Karpas-422 (cell line): ENCODE measurements at places on chromosomes 1 and 21. TPM values are rescaled to one million over a fixed set of nuclear protein-coding genes. Genes with fewer than 3 reads are reported as not detected.
A peak's percentile ranks its signal among the peaks of the same experiment; 100 is the strongest.

GRCh38 chr1:46557403-46557802 lies 6.0 kb upstream of the KNCN start:
- H3K27ac ChIP-seq, result no peak overlapping the region
- H3K4me1 ChIP-seq, result no peaks in the 10 kb centered on the region
- no peaks in the 10 kb centered on the region for H3K36me3 ChIP-seq
- no peak for DNase-seq
- no peaks in the 10 kb centered on the region for H3K27me3 ChIP-seq

- H3K4me1 ChIP-seq, result no peaks in the 10 kb centered on the region
- no peak overlapping the region for H3K4me3 ChIP-seq
- no peak overlapping the region for H3K27ac ChIP-seq
- H3K36me3 ChIP-seq, result no peaks in the 10 kb centered on the region
- no peaks in the 10 kb centered on the region for H3K27me3 ChIP-seq
- DNase-seq, result peak; percentile 81
These were observed 4.4 kb upstream of the ADAMTS1 start for GRCh38 chr21:26849428-26850115.

DNA sequence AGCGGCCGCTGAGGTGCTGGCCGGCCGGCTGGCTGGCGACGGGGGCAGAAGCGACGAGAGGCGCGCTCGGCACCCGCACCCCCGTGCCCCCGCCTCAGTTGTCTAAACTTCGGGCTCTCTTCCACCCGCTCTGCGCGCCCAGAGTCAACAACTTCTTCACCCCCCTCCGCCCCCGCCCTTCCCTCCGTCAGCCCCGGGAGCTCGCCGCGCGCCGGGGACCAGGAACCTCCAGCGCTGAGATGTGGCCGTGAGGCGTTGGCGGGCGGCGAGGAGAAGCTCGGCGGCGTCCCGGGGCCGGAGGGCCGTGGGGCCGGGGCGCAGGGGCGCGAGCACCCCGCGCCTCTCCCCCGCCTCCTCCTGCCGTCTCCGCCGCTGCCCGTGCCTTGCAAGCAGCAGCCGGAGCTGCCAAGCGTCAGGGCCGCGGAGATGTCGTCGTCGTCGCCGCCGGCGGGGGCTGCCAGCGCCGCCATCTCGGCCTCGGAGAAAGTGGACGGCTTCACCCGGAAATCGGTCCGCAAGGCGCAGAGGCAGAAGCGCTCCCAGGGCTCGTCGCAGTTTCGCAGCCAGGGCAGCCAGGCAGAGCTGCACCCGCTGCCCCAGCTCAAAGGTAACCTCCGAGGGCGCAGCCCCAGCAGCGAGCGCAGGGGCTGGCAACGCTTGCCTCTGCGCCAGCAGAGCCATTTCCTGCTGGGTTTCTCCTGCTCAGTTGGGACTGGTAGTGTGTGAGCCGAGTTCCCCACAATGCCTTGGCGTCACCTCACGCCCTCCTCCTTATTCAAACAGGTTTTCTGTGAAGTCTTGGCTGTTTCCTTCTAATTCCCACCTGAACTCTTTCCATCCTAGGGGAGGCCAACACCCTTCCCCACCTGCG lies 710 bp downstream of the PPP2R5A start:
- H3K27ac ChIP-seq, result peak overlapping the region; percentile 72
- no peaks in the 10 kb centered on the region for H3K36me3 ChIP-seq
- peaks cover 43% of the 10 kb centered on the region for H3K4me1 ChIP-seq

Gene SPRR2E
- not detected in 2 replicates for total RNA-seq

Gene GJA9
- total RNA-seq, result not detected in 2 replicates

GRCh38 chr1:224751624-224752311 lies 135.7 kb downstream of the CNIH3 start:
- no peaks in the 10 kb centered on the region for H3K4me1 ChIP-seq
- DNase-seq, result no peak
- H3K36me3 ChIP-seq, result no peaks in the 10 kb centered on the region
- H3K27ac ChIP-seq, result no peak overlapping the region

DNA sequence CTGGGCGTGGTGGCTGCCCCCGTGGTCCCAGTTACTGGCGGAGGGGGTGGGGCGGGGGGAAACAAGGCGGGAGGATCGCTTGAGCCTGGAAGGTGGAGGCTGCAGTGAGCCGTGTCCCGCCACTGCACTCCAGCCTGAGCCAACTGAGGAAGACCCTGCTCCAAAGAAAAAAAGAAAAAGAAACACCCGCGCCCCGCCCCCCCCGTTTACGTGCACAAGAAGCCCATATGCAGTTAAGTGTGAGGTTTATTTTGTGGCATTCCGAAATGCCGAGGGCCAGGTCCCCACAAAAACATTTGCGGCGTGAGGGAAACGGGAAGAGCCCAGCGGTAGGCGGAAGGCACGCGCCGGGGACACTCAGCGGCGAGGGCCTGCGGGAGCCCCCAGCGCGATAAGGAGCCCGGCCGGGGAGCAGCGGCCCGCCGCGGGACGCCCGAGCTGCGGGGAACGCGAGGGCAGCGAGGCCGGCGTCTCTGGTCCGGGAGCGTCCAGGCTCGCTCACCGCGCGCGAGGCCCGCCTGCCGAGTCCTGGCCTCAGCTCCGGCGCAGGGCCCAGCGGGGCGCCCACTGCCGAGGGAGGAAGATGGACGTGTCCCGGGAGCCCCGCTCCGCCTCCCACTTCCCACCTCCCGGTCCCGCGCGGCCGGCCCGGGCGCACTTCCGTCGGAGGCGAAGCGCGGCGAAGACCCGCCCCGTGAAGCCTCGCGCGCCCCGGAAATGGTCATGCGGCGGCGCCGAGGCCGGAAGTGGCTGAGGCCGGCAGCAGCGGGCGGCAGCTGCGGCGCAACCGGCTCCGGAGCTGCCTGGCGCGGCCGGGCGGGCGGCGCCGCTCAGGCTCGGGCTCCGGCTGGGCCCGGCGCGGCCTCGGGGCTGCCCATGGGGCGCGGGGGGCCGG lies at the start of gene TRAPPC10:
Gene TRAPPC10 (plus strand): TSS at position 731 of the 895 bp plus-strand sequence. CDS start 185 bp downstream, outside the sequence.
- H3K4me1 ChIP-seq, result peaks cover 31% of the 10 kb centered on the region
- H3K27me3 ChIP-seq, result no peaks in the 10 kb centered on the region
- H3K36me3 ChIP-seq, result no peaks in the 10 kb centered on the region
- H3K27ac ChIP-seq, result peak within 1 kb of the TSS; percentile 26
- peak within 1 kb of the TSS; percentile 92 for H3K4me3 ChIP-seq

GRCh38 chr1:232937741-232938375 lies 12.6 kb upstream of the NTPCR start:
- no peak for DNase-seq
- no peaks in the 10 kb centered on the region for H3K36me3 ChIP-seq
- no peak overlapping the region for H3K27ac ChIP-seq
- H3K4me3 ChIP-seq, result no peak overlapping the region

DNA sequence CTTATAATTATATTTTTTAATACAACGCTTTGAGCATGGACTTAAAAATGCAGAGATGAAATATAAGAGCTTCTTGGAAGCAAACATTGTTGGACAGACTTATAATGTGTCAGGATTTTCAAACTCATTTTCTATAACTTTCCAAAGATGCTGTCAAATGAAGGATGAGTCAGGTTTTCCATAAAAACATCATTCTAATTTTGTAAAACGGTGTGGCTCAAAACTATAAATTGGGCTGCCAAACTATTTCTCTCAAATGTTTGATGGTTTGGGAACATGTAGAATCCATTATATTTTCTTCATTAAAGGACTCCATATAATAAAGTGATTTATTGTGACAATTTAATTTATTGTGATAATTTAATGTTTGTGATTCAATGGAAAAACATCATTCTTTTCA lies 511.2 kb downstream of the USP25 start:
- H3K4me3 ChIP-seq, result no peak overlapping the region
- no peak overlapping the region for H3K27ac ChIP-seq
- no peaks in the 10 kb centered on the region for H3K36me3 ChIP-seq
- no peaks in the 10 kb centered on the region for H3K4me1 ChIP-seq

DNA sequence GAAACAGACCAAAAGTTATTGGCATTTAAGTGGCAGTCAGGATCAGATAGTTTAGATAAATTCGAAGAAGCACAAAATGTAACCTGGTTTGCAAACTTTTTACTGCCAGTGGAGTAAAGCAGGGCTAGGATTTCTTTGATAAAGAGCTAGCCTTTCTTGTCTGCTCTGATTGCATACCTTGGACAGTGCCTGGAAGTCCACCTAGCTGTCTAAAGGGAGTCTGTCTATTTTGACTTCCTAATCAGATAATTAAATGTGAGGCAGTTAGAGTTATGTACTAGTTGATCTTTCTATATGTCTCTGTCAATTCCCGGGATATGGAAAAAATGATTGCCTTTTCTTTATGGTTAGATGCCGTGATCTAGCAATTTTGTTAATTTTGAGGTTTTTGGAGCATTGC lies 4.1 kb downstream of the GPSM2 start:
- peaks cover 17% of the 10 kb centered on the region for H3K4me1 ChIP-seq
- no peak overlapping the region for H3K4me3 ChIP-seq
- H3K27me3 ChIP-seq, result peaks cover 3% of the 10 kb centered on the region; the same call in 1 of the 2 replicates
- no peaks in the 10 kb centered on the region for H3K36me3 ChIP-seq

DNA sequence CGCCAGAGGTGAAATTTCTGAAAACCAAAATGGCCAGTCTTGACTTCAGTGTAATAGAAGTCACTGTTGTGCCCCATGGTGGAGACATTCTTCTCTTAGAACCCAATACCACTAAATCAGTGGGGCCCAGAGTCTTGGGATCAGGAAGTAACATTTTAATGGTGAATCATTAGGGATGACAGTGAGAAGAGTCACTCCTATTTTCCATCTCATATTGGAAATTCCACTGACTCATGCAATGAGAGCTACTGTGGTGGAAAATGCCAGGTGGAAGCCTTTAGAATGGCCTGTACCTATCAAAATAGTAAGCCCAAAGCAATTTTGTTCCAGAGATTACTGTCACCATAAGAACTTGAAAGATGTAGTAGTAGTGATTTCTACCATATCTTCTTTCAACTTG lies 20.6 kb upstream of the PPM1J start:
- H3K4me1 ChIP-seq, result no peaks in the 10 kb centered on the region
- DNase-seq, result no peak
- no peaks in the 10 kb centered on the region for H3K36me3 ChIP-seq
- no peaks in the 10 kb centered on the region for H3K27me3 ChIP-seq
- no peak overlapping the region for H3K27ac ChIP-seq

- H3K27me3 ChIP-seq, result no peaks in the 10 kb centered on the region
- H3K36me3 ChIP-seq, result peaks cover 21% of the 10 kb centered on the region
- peak overlapping the region; percentile 86 for H3K4me3 ChIP-seq
- DNase-seq, result peak; percentile 53
- H3K4me1 ChIP-seq, result peaks cover 24% of the 10 kb centered on the region
These were observed 47.9 kb upstream of the NBL1 start for GRCh38 chr1:19596065-19596713.

- no peaks in the 10 kb centered on the region for H3K27me3 ChIP-seq
- no peaks in the 10 kb centered on the region for H3K4me1 ChIP-seq
- no peak overlapping the region for H3K4me3 ChIP-seq
- H3K27ac ChIP-seq, result no peak overlapping the region
- H3K36me3 ChIP-seq, result no peaks in the 10 kb centered on the region
These were observed 20.6 kb upstream of the LAMC2 start for GRCh38 chr1:183165456-183165855.

GRCh38 chr1:31373056-31373896 lies at the start of gene FABP3:
TSS of gene FABP3 (minus strand) at chr1:31373076. CDS start at chr1:31373014, 62 bp downstream.
- DNase-seq, result no peak
- no peak within 1 kb of the TSS for H3K27ac ChIP-seq
- H3K27me3 ChIP-seq, result no peaks in the 10 kb centered on the region
- no peaks in the 10 kb centered on the region; the same call in 1 of the 2 replicates for H3K4me1 ChIP-seq

Gene MFSD2A
- total RNA-seq, result 11.6 and 20.8 TPM in 2 replicates

GRCh38 chr1:203680765-203681164 lies 54.1 kb downstream of the ATP2B4 start:
- H3K36me3 ChIP-seq, result no peaks in the 10 kb centered on the region
- no peaks in the 10 kb centered on the region for H3K27me3 ChIP-seq
- DNase-seq, result no peak
- no peak overlapping the region for H3K4me3 ChIP-seq

DNA sequence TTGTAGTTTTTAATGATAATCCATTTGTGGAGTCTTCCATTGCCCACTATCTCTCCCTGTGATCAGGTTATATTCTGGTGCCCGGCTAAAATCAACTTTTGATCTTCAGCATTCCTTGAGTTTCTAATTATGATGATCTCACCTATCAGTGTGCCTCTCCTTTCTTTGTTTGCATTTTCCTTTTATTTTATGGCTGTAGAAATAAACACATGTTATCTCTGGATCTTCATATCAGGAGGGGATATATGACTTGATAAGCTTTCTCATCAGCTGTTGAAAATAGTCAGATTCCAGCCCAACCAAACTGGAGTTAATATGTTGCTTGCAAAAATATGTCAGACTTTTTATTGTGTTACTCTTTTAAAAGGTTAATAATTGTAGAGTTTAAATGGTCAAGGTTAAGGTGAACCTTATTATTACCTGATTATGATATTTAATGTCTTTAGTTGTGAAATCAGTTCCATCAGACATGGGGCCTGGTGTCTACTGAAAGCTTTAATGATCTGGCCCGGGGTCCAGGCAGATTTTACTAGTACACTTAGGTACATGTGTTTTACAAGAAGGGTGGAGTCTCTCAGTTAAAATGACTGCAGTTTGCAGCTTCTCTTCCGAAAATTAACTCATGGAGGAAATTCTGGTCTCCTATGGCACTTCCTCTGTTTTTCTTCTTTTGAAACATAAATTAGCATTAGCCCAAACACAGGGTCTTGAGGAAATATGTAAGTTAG lies 12.8 kb downstream of the KRTAP24-1 start:
- H3K4me1 ChIP-seq, result no peaks in the 10 kb centered on the region
- H3K27me3 ChIP-seq, result 0 out of 2 replicates have a peak, but pooled peaks cover 2% of the 10 kb centered on the region
- no peak overlapping the region for H3K4me3 ChIP-seq
- no peak for DNase-seq
- no peaks in the 10 kb centered on the region for H3K36me3 ChIP-seq

DNA sequence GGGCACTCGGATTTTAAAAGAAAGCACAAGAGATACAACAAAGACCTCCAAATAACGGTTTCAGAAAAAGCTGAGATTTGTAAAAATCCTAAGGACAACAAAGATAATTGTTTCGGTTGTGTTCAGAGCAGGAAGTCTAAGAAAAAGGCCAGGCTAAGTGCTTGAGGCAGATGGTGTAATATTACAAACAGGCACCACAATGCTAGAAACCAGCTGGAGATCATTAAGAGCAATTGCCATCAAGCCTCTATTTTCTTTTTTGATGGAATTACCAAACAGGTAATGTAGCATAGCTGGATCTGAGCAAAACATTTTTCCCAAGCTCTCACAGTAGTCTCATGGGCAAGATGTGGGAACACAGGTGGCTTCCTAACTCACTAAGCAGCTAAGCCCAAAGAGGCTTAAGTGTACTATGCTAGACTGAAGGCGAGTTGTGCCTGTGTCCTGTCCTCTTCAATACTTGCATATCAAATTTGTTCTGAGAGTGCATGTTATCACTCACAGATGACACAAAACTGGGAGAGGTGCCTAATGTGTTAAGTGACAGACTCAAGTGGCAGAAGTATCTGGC lies 161.6 kb downstream of the GLUL start:
- no peaks in the 10 kb centered on the region for H3K27me3 ChIP-seq
- no peak overlapping the region for H3K4me3 ChIP-seq
- no peaks in the 10 kb centered on the region for H3K36me3 ChIP-seq
- H3K4me1 ChIP-seq, result no peaks in the 10 kb centered on the region
- H3K27ac ChIP-seq, result no peak overlapping the region

DNA sequence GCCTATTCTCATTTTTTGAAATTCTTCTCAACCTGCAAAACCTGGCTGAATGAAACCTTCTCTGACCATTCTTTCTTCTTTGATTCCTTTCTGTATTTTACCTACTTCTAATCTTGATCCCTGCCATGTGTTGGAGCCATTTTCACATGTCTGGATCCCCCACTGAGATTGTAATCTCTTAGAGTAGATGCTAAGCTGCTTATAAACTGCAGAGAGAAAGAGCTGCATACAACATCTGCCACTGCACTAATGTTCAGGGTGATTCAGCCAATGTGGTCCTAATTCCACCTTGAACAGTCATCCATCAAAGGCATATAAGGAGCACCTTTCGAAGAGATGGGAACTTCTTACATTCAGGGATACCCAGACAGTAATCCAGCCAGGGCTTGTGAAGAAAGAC lies 16.2 kb upstream of the DAB1 start:
- H3K27me3 ChIP-seq, result no peaks in the 10 kb centered on the region
- no peak for DNase-seq
- H3K4me1 ChIP-seq, result no peaks in the 10 kb centered on the region
- H3K36me3 ChIP-seq, result no peaks in the 10 kb centered on the region

Gene TEX38
- total RNA-seq, result 0.37 TPM in 1 of 2 replicates, not detected in the other

Gene LRRC71
- total RNA-seq, result not detected in 2 replicates
